ENCODE measurements at places on chromosomes 1 and 21.

GRCh38 chr1:65606426-65606825 lies 186.0 kb downstream of the LEPR start:
- no peak for DNase-seq

GRCh38 chr1:77219166-77219887 lies at the start of gene PIGK:
Gene PIGK, minus strand, starts transcription at chr1:77219430. Its CDS starts 28 bp downstream, at chr1:77219402.
- DNase-seq: peak; percentile 86

GRCh38 chr1:109468903-109469302 lies 2.6 kb downstream of the SYPL2 start:
- no peak for DNase-seq

DNA sequence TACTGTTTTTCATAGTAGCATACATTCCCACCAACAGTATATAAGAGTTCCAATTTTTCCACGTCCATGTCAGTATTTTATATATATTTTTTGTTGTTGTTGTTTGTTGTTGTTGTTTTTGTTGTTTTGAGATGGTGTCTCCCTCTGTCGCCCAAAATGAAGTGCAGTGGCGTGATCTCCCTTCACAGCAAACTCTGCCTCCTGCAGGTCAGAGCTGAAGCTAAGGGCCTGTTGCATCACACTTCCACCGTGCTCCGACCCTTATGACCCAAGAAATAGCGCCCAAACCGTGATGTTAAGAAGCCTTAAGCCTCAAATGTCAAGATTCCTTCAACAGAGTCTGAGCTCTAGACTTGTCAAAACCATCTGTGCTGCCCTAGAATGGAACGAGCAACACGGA lies 2032.3 kb downstream of the MRPL39 start:
- DNase-seq: no peak

DNA sequence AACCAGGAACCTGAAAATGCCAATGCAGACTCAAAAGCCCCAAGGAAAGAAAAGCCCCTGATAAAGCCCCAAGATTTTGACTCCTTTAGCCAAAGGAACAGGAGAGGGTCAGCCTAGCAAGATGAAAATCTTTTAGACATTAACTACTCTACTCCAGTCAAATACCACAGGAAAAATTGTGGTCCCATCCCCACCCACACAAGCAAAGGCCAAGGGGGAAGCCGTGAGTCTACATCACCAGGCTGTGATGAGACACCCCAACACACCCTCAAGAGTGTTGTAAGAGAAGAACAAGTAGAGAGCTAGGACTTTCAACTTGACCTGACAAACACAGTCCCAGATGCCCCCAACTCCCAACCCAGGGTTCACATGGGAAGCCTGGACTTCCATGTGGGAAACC lies 192.8 kb upstream of the NR5A2 start:
- no peak for DNase-seq
